ENCODE measurements at places on chromosomes 1 and 21.

DNA sequence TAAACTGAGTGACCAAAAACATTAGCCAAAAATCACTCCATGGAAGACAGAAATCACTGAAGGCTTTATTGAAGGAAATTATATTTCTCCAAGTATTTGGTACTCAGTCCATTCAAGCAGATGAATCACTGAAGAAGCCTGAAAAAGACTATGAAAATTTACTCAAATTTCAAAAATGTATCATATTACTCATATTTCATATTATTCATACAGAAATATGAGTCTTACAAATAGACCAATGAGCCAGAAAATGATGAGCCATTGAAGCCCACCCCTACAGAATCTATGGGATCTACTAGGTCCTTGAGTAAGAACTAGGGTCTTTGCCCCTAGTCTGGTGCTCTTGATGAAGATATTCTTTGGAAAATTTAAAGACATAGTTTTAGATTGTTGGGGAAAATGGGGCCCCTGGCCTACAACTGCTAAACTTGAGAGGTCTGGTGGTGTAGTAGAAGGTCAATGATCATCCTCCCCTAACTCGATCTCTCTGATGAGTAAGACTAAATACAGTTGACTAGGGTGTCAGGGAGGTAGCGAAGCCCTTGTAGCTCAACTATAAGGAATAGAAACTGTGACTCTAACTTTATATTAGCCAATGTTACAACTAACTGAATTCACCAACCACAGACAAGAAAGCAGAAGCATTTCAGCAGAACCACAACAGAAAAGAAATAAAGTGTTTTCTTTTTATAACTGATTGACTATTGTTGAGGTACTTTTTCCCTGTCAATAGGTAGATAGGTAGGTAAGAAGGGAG lies 81.0 kb downstream of the NOTCH2 start:
- DNase-seq: no peak

- DNase-seq: no peak
These were observed 158.8 kb downstream of the C1orf21 start for GRCh38 chr1:184545601-184546000.

GRCh38 chr1:16204634-16205333 lies 7.7 kb downstream of the ARHGEF19 start:
- no peak for DNase-seq

DNA sequence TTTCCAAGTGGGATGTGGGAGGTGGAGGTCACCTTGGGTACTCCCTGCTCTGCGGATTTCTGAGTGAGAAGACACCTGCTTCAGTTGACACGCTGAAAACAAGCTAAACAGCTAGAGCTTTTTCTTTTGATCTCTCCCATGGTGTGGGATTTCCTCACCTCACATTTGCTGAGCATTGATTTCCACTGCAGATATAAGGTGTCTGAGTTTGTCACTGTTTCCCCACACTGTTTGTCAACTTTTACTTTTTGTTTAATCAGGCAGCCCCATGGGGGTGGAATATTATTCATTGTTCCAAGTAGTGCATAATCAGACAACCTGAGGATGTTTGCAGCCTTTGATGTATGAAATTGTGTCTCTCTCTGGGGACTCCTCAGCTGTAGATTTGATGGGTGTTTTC lies 49.5 kb downstream of the FASLG start:
- no peak for DNase-seq

DNA sequence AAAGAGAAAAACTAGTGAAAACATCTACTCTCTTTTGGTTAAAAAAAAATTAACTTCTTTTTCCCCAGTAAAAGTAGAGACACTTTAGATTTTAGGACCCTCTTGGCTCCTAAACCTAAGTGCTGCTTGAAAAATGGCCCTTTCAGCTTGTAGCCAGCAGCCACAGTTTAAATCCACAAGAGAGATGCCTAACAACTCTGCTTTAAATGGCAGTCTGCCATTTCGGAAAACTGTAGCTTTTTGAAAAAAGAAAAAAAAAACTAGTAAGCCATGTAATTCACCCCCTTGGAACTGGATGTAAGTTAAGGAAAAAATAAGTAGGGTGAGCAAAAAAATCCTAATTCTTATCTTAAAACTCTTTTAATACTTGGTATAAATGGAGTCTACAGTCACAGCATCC lies 56.0 kb downstream of the LHX9 start:
- DNase-seq: no peak

DNA sequence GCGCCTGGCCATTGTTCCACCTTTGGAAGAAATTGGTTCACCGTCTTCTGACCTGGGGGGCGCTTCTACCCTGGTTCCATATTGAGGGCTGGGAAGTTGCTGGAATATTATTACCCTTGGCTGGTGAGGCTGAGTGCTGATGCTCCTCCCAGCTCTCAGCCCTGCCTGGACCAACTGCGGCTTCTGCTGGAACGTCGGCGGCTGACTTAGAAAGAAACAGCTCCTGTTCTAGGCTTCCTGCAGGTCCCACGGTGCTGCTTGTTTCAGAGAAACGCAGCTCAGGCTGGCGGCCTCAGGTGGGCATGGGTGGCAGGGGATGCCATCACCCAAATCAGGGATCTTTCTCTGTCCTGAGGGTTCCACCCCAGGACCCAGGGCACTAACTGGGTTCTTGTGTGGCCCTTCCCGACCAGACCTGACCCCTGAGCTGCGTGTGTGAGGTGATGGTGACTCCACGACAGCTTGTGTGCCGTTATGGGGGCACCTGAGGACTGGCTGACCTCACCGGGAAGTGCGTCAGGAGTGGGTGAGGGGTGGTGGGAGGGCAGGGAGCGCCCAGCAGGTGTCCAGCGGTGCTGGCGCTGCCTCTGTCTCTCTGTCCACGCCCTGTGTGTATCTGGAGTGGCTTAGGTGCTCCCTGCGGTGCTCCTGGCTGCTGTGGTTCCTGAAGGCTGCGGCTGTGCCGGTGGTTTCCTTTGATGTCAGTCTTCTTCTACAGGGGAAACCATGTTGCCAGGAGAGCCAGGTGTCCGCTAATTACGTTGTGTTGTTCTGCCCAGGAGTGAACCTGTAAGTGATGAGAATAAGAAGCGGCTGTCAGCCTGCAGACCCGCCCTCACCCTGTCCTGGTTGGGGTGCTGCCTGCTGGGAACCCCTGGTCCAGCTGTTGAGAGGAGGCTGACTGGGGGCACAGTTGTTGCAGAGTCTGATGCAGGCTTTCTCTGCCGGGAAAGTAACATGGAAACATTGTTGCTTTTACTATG lies 8.9 kb downstream of the SKI start:
- DNase-seq: no peak

- no peak for DNase-seq
These were observed 97.0 kb downstream of the IGSF21 start for GRCh38 chr1:18204575-18204974.

- no peak for DNase-seq
These were observed 30.6 kb downstream of the RGS2 start for GRCh38 chr1:192839162-192840066.

GRCh38 chr1:43572084-43572483 lies 41.4 kb downstream of the PTPRF start:
- no peak for DNase-seq

- no peak for DNase-seq
These were observed 45.0 kb upstream of the KIRREL1 start for GRCh38 chr1:157948312-157949073.

DNA sequence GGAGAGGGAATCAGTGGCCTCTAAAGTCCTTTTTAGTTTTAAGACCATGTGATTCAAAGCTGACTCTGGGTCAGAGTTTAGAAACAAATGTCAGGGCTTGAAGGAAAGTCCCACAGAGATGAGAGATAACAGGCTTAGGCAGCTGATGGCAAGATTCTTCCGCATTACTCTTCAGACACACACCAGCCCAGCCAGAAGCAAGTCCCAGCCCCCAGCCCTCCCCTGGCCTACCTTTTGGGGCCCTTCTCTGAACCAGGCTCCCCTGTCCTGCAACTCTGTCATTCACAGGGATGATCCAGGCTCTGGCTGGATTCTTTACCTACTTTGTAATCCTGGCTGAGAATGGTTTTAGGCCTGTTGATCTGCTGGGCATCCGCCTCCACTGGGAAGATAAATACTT lies 13.1 kb upstream of the CASQ1 start:
- DNase-seq: no peak

- no peak for DNase-seq
These were observed 3.9 kb upstream of the CACNA1S start for GRCh38 chr1:201116091-201116490.

GRCh38 chr1:59523745-59524450 lies 227.0 kb downstream of the FGGY start:
- DNase-seq: no peak

Measured in NCI-H2107 (cell line).